Left lung (tissue), 14 donors: ENCODE measurements at places on chromosomes 2 and 18. TPM values are rescaled to one million over a fixed set of nuclear protein-coding genes. Genes with fewer than 3 reads are reported as not detected.

The ANTXR1 gene
- 83.6 TPM for polyA plus RNA-seq

DNA sequence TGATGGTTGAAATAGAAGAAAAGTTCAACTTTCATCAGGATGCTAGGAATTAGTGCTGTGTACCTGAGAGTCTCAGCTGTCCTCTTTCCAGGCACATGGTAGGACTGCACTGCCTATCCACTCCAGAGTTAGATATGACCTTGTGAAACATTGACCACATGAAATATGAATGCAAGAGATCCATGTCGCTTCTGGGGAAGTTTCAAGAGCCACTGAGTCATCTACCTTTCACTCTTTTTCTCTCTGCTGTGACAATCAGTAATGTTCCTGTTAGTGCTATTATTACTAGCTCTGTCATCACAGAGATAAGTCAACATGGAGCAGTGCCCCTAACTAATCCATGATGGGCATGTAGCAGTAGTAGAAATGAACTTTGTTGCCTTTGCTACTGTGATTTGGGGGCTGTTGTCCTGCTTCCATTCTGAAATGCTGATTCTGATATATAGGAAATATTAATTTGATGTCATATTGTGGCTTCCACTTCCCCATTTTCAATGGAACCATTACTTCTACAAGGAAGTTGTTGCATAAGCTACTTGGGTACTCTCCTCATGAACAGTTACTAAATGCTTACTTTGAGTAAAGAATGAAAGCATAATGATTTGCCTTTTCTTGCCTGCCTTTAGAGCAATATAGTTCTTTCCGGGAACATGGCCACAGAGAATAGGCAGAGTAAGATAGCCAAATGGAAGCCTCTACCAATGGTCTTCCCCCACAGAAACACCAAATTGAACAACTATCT is 192.8 kb upstream of the ZNF521 start:
- DNase-seq = no peak

The PROKR1 gene
- 0.14 TPM for polyA plus RNA-seq

DNA sequence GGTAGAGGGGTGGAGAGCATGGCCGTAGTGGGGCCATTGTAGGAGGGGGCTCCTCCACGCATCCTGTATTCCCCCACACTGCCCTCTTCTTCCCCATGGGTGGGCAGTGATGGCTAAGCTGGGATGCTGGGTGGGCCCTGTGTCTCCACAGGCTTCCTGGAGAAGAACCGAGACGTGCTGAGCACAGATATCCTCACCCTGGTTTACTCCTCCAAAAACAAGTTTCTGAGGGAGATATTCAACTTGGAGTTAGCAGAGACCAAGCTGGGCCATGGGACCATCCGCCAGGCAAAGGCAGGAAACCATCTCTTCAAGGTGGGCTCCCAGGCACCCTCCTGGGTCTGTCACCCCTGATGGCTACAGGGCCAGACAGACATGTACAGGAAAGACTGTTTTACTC is 52.8 kb downstream of the MYO7B start:
- no peak for DNase-seq

DNA sequence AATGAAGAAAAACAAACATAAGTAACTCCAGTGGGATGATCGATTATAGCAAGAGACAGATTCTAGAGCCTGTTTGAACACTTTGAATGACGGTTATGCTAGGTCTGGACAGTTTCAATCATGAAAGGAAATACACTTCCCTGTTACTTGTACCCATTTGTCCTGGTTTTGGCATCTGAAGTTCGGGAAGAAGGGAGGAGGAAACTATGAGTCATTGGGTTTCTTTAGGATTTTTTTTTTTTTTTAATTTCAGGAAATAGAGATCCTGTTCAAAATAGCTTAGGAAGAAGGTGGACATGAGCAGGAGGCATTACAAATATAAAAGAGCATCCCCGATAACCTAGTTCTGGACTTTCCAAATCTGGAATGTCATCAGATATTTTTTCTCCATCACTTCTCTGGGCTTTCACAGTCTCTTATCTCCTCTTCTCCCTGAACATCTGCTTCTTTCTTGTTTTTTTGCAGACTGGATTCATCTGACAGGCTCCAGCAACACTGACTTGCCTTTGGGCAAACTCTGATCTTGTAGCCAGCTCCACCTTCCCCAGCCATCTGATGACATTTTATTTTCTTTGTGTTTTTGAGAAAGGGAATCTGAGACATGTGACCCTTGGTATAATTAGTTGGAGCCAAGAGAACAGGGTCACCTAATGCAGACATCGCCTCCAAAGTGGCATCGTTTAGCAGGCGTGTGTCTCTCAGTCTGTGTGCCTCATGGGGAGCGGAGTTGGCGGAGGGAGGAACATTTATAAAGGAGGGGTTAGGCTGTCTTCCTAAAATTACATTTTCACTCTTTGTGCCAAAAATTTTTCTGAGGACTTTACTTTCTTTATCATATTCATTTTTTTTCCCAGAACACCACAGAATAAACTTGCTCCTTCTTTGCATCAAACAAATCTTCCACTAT is 195.3 kb upstream of the EPHA4 start:
- DNase-seq = no peak

DNA sequence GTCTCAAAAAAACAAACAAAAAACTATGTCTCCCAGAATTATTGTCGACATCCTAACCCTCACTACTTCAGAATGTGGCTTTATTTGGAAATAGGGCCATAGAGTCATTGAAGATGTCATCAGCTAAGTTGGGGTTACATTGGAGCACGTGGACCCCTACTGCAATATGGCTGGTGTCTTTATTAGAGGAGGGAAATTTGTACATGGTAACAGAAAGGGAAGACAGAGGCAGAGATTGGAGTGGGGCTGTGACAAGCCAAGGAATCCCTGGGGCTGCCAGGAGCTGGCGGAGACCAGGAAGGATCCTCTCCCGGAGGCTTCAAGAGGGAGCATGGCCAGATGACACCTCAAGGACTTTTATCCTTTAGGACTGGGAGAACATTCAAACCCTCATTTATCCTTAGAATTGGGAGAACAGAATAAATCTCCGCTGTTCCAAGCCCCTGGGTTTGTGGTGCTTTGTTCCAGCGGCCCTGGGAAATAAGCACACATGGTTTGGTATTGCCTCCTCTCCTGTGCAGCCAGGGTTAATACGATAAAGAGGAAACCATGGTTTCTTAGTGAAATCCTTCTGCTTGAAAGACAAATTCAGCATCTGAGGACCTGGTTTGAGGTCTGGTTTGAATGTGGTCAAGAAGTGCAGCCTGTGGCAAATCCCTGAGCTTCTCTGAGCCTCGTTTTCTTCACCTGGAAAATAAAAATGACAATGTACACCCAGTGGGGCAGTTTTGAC is 184.7 kb downstream of the MYCN start:
- no peak for DNase-seq

DNA sequence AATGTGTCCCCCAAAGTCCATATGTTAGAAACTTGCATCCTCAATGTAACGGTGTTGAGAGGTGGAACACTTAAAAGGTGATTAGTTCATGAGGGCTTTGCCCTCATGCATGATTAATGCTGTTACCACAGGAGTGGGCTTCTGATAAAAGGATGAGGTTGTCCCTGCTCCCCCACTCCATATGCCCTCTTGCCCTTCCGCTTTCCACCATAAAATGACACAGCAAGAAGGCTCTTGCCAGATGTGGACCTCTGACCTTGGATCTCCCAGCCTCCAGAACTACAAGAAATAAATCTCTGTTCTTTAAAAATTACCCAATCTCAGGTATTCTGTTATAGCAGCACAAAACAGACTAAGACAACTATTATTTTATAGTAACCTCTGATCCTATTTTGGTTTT is 412.1 kb downstream of the NBAS start:
- no peak for DNase-seq

The C18orf63 gene
- not detected for polyA plus RNA-seq

The LDLRAD4 gene
- polyA plus RNA-seq = 14.1 TPM

- DNase-seq = peak; percentile 74
Observed at GRCh38 chr2:130251873-130252620, 53.8 kb upstream of the TUBA3E start.

The ALPG gene
- polyA plus RNA-seq = not detected

The FEV gene
- not detected for polyA plus RNA-seq
